ENCODE measurements at places on chromosomes 1 and 21. TPM values are rescaled to one million over a fixed set of nuclear protein-coding genes. Genes with fewer than 3 reads are reported as not detected.

Gene CELA2A
- not detected for total RNA-seq

Gene ADAMTSL4
- total RNA-seq: 13.8 TPM

Gene HAO2
- total RNA-seq: not detected

Gene LAPTM5
- total RNA-seq: not detected

Gene C1orf226
- 1.2 TPM for total RNA-seq

Gene MEF2D
- total RNA-seq: 21.1 TPM

Gene ILDR2
- total RNA-seq: not detected

Gene OR10R2
- total RNA-seq: not detected

Gene GPR25
- not detected for total RNA-seq

Gene C8B
- total RNA-seq: not detected

Gene TSACC
- total RNA-seq: not detected

Gene SLC30A1
- 4.6 TPM for total RNA-seq

Gene RGS1
- total RNA-seq: not detected

Gene LENEP
- total RNA-seq: not detected

Gene IQCC
- total RNA-seq: 1.4 TPM

Gene SUSD4
- total RNA-seq: 0.29 TPM

Gene TACSTD2
- total RNA-seq: under 0.01 TPM

Gene GJC2
- 4.0 TPM for total RNA-seq

Gene ETV3L
- not detected for total RNA-seq

Gene TAF1A
- 3.4 TPM for total RNA-seq

Gene CD101
- total RNA-seq: not detected

Gene AGO3
- total RNA-seq: 7.4 TPM

Gene OR2T33
- total RNA-seq: not detected

Gene THEM5
- not detected for total RNA-seq

Gene LCE2A
- not detected for total RNA-seq

Gene F13B
- not detected for total RNA-seq

Gene SFN
- 0.29 TPM for total RNA-seq

Gene RAB7B
- 6.2 TPM for total RNA-seq

Gene ITGB2
- total RNA-seq: not detected

Gene CHRM3
- not detected for total RNA-seq

Gene CDC20
- 157 TPM for total RNA-seq

Gene DYNLT5
- total RNA-seq: 6.1 TPM

Gene GRIK3
- not detected for total RNA-seq

Gene FALEC
- 0.86 TPM for total RNA-seq

Gene SLC45A1
- 5.8 TPM for total RNA-seq

Gene ADGRL4
- 1.1 TPM for total RNA-seq

Gene OR2T2
- not detected for total RNA-seq

Gene NPR1
- 4.4 TPM for total RNA-seq

Gene DVL1
- total RNA-seq: 69.5 TPM

Gene ALG14
- total RNA-seq: 5.7 TPM

Gene TBX15
- total RNA-seq: not detected

Gene CFHR1
- total RNA-seq: 0.29 TPM

Gene GPR137B
- 11.9 TPM for total RNA-seq

Gene LMOD1
- 9.8 TPM for total RNA-seq

Data from myometrial cell (primary cell).